ENCODE measurements at places on chromosomes 3 and 15.

DNA sequence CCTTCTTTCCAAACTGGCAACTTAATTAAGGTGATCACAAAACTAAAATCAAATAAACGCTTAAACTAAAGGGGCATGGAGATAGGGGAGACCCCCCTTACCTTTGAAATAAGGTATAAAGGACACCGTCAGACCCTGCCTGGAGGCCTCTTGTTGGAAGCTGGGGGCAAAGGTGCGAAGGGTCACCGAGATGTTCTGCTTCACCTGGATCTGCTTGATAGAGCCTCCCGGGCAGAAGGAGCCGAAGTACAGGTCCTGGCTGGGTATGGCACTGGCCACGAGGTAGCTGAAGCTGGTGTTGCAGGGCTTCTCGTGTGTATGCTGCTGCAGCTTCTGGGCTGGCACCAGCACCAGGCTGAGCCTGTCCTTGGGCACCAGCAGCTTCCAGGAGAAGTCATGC, 53.0 kb downstream of the CDCP1 start:
- no peak for DNase-seq

DNA sequence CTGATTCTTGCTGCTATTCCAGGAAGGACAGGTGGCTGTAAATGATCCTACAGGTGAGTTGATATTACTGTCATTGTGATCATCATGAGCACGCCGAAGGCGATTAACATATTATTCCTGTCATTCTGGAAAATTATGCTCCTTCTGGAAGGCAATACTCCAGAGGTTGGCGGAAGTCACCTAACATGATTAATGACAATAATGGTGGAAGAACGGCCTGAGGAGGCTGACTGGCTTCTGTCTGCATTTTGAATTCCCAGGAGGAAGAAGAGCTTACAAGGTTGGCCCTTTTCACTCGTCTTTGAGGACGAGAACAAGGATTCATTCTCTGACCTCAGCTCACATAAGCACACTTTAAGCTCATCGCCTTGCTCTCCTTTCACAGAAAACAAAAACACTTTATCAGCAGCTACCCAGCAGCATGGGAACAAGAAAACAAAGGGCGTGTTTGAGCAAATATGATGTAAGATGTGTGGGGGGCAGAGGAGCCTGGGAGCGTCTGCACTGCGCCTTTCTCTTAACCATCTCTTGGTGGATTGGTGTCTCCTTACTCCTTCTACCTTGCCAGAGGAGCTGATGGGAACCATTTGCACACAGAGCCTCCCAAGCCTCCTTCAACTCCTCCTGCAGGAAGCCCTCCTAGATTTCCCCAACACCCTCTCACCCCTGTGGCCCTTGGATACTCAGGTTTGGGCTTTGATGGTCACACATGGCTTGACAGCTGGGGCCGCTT, 23.0 kb downstream of the ACSBG1 start:
- no peak for DNase-seq

GRCh38 chr3:2770451-2770850, 339.7 kb downstream of the IL5RA start:
- DNase-seq, result no peak

- no peak for DNase-seq
These were observed 12.6 kb upstream of the PLCL2 start for GRCh38 chr3:16871915-16872842.

DNA sequence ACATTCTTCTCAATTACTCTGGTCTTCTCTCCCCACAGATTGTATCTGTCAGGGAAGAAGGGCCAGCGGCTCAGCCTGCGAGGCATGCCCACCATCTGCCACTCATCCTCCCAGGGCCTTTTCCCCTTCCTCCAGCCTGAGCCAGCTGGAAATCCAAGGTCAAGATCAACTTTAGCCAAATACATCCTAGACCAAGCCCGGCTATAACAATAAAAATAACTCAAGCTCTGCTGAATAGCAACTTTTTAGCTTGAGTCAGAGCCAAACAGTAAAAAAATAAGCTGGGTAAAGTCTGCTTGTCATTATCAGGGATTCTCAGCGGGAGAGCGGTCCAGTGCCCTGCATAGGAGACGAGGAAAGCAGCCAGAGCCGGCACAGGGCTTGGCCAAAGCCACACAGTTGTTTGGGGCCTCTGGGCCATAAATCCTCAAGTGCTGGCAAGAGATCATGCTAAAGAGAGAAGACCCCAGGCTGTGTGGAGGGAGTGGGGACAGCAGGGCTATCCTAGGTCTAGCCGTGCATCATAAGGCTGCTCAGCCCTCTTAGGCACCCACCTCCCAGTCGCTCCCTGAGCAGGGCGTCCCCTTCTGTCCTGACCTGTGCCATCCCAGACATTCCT, 76.2 kb upstream of the HERC1 start:
- no peak for DNase-seq

GRCh38 chr3:51955893-51956770, 951 bp downstream of the GPR62 start:
- no peak for DNase-seq

GRCh38 chr3:75140904-75141615, 523.1 kb upstream of the FRG2C start:
- no peak for DNase-seq

- DNase-seq, result no peak
These were observed 41.0 kb upstream of the SLC41A3 start for GRCh38 chr3:126124896-126125295.

DNA sequence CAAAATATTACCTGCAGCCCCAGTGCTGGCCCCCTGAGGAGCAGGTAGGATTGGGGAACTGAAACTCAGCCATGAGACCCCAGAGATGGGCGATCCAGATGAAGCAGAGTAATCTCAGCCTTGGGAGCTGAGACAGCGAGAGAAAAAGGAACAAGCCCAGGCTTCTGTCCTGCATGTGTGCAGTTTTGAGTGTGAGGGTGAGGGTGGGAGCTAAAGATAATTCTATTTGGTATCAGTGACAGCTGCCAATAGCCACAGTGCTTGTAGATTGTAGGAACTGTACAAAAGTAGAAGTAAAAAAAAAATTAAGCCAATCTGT, 5.9 kb downstream of the ATP8B4 start:
- no peak for DNase-seq

GRCh38 chr3:10619989-10620832, 114.8 kb upstream of the ATP2B2 start:
- no peak for DNase-seq

- no peak for DNase-seq
These were observed 232.3 kb upstream of the MRPL3 start for GRCh38 chr3:131735116-131735515.

DNA sequence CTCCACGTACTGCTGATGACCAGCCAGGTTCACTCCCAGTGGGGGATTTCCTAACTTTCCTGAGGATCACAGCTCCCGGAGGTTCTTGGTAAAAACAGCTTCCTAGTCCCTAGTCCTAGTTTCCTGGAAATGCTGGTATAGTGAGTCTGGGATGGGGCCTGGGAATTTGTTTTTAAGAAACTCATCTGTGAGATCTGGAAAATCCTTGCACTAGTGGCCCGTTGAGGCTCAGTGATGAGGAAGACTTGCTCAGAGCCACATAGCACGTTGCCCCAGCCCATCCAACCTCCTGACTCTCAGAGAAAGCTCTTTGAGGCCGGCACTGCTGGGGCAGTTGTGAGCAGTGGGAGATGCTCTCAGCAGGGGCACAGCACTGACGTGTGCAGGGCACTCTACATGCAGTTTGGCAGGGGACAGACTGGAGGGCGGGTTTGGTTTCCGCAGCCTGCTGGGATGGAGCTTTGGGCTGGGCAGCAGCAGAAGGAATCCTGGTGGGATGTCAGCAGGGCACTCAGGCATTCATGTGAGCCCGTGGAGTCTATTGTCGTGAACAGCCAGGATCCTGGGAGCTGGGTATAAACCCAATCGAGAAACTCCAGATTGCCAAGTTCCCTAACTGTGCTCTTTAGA, 31.6 kb downstream of the SAXO2 start:
- DNase-seq, result no peak

- no peak for DNase-seq
These were observed 3.9 kb upstream of the KBTBD13 start for GRCh38 chr15:65072617-65073016.

DNA sequence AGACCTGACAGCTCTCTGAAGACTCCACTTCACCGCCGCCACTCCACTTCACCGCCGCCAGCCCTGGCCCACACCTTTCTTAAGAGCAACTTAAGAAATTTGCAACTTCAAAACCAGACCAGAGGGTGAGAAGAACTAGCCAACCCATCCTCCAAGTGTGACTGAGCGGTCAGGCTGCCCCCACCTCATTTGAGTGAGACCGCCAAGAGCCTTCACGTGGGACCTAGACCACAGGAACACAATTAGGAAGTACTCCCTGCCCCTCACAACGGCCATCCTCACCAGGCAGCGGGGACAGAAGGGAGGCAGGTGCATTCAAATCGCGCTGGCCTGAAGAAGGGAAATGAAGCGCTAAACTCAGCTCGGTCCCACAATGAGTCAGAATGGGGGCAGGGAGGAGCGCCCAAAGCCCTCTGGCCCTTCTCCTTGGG, 156.8 kb upstream of the BCL6 start:
- DNase-seq, result no peak

- no peak for DNase-seq
These were observed 15.6 kb upstream of the CTXND1 start for GRCh38 chr15:80267658-80268057.

GRCh38 chr3:17775073-17775472, 32.6 kb upstream of the TBC1D5 start:
- DNase-seq, result no peak

GRCh38 chr3:45455040-45455439, 66.7 kb downstream of the LARS2 start:
- DNase-seq, result no peak

DNA sequence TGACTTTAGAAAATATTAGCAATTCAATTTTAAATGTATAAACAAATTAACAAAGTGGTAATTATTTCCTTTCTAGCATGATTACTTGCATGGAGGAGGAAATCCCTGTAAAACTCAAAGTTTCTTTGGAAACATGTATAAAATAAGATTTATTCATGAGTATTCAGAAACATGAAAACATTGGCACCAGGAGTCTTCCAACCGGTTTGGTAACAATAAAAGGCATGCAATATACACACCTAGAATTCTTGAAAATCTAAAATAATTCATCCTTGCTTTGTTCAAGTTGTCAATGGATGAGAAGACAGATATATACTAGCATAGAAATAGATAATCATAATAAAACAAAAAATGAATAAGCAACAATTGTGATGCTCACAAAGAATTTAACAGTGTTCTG, 76.4 kb downstream of the ZPLD1 start:
- no peak for DNase-seq

GRCh38 chr3:147736226-147736625, 327.1 kb downstream of the ZIC1 start:
- no peak for DNase-seq

DNA sequence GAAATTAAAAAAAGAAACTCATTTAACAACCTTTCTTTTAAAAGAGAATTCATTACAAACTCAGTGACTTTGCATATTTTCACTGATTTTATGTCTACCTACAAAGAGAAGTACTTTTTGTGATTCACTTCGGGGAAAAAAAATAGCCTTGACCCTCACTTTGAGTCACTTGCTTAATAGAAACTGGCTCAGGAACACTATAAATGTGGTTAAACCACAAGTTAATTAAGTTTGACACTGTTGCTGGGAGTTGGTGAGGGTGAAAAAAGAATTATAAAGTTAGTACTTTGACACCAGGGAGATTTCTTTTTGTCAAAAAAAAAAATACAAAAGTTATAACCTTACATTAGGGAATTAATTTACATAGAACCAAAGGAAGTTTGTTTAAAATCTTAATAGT, 810.9 kb downstream of the NR2F2 start:
- no peak for DNase-seq

- DNase-seq, result no peak
These were observed 145.9 kb downstream of the TBL1XR1 start for GRCh38 chr3:177051411-177051810.

- DNase-seq, result no peak
These were observed 9.4 kb upstream of the MESP1 start for GRCh38 chr15:89760303-89761008.

- DNase-seq, result no peak
These were observed 644.3 kb downstream of the NR2F2 start for GRCh38 chr15:96974761-96975160.

Measured in GM12864 (cell line).